ENCODE measurements at places on chromosomes 5 and 9. TPM values are rescaled to one million over a fixed set of nuclear protein-coding genes. Genes with fewer than 3 reads are reported as not detected.

The HTR1A gene
- total RNA-seq, result not detected

The PCDHA1 gene
- total RNA-seq, result not detected

The FABP6 gene
- not detected for total RNA-seq

The GPBP1 gene
- total RNA-seq, result 76.7 TPM

The SPATA31A6 gene
- not detected for total RNA-seq

The PCDHB15 gene
- total RNA-seq, result 0.24 TPM

The GPX8 gene
- total RNA-seq, result 19.2 TPM

The SPATA31D4 gene
- not detected for total RNA-seq
